ENCODE measurements at places on chromosomes 13 and 19.

DNA sequence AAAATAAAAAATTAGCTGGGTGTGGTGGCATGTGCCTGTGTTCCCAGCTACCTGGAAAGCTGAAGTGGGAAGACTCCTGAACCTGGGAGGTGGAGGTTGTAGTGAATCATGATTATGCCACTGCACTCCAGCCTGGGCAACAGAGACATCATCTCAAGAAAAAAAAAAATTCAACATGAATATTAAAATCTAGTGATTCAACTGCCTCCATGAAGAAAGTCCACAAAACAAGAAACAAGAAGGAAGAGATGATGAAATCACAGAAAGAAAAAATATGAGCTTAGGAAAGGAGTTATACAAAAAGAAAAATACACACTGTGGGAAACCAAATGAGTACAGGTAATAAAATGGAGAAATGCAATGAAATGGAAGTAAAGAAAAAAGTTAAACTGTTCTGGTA lies 99.6 kb upstream of the SIAH3 start:
- no peak for DNase-seq

GRCh38 chr19:43597876-43598275 lies 1.5 kb downstream of the ZNF576 start:
- no peak for DNase-seq

- no peak for DNase-seq
Measured at GRCh38 chr19:5586300-5587070, 18.7 kb upstream of the TINCR start.

GRCh38 chr13:59259165-59260000 lies 904.3 kb downstream of the DIAPH3 start:
- DNase-seq: no peak

- no peak for DNase-seq
Measured at GRCh38 chr13:42333613-42334328, 61.8 kb downstream of the AKAP11 start.

DNA sequence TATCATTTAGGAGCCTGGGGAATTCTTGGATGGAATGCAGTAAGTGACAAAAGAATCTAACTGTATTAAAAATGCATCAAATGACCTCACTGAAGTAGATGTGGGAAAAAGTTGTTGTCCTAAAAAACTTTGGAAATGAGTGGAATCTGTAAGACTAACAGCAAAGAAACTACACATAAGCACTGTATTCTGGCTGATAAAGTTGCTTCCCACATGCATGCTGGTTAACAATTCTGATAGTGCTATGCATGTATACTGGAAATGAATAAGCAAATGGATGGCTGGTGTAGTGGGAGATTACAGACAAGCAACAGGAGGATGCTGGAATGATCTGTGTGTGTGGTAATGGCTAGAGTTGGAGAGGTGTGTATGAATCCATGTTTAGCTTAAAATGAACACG lies 138.5 kb downstream of the FOXO1 start:
- no peak for DNase-seq

DNA sequence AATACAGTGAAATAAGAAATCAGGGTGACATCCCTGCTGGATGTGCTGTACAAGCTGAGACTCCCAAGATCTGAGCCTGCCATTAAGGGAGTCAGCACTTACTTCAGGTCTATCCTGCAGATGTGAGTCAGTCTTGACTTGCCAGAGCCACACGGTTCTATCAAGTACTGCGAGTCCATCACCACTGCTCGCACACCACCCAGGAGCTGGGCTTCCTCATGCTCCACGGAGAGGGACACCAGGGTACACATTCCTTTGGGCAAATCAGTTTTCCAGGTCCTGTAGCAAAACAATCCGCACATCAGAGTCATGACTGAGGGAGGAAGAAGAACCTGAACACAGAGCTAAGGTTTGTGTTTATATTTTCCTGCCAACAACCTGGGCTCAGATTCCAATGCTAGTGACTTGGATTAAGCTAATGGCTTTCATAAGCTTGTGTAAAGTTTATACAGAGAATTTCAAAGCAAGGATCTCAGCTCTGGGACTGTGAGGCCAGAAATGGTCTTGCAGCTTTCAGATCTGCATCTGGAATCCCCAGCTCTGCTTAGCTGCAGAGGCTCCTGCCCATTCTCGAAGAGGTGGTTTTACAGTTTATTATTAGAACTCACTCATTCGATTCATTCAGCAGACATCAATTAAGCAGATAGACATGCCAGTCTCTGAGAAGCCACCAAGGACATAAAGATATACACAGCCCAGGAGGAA lies 90.6 kb downstream of the KL start:
- DNase-seq: no peak

DNA sequence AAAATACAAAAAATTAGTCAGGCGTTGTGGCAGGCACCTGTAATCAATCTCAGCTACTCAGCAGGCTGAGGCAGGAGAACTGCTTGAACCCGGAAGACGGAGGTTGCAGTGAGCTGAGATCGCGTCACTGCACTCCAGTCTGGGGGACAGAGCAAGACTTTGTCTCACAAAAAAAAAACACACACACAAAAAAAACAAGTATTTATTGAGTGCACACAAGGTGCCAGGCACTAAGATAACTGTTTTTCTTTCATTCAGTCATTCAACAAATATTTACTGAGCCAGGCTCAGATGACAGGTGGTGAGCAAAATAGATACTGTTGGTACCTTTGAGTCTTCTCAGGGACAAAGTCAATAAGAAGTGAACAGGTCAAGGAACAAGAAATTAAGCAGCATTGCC lies 6.3 kb downstream of the CIB3 start:
- no peak for DNase-seq

DNA sequence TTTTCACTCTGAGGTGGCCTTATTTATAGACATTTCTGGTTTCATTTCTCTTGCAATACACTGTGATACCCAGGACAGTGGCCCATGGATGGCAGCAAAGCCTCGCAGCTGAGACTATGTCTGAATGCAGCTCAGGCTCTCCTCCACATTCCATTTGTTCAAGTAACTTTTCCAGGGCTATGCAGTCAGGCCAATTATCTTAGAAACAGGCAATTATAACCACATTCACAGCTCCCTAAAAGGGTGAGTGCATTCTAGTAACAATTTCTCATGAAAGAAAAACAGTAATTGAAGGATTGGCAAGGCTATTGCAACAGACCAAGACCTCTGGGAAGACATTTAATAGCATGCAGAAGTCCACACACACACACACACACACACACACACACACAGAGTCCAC lies 264.0 kb downstream of the TBC1D4 start:
- DNase-seq: peak; percentile 7

DNA sequence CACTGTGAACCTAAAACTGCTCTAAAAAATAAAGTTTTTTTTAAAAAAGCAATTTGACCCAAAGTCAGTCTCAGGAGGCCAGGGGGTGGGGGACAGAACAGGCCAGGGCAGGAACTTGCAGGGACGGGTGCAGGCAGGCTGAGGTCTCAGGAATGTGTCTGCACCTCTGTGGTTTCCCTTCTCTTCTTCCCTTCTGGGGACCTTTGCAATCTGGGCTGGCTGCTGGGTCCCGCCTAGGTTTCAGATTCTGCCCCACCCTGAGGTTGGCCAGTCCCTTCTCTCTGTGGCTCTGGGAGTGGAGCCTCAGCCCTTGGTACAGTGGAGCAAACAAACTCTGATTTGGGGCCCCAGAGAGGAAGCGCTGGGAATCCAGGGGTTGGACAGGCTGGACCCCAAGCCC lies 5.3 kb upstream of the F2RL3 start:
- no peak for DNase-seq

GRCh38 chr13:44713788-44714469 lies 137.8 kb upstream of the TSC22D1 start:
- DNase-seq: no peak

DNA sequence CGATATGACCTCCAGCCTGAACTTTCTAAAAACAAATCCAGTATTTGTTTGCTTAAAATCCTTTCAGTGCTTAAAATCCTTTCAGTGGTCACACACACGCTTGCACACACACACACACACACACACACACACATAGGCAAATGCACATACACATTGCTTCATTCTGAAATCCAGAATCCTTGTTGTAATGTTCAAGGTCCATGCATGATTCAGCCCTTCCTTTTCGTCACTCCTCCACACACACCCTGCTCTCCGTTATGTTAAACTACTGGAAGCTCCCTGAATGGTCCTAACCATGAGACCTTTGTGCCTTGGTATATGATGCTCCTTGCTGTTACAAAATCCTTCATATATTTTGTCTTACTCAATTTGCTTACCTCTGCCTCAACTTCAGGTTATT lies 44.9 kb downstream of the SERTM1 start:
- no peak for DNase-seq

DNA sequence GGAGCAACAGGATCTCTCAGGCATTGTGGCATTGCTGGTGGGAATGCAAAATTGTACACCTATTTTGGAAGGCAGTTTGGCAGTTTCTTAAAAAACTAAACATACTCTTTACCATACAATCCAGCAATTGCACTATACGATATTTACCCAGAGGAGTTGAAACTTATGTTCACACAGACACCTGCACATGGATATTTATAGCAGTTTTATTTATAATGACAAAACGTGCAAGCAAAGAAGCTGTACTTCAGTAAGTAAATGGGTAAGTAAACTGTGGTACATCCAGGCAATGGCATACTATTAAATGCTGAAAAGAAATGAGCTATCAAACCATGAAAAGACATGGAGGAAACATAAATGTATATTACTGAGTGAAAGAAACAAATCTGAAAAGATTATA lies 71.6 kb upstream of the UBAC2 start:
- no peak for DNase-seq

DNA sequence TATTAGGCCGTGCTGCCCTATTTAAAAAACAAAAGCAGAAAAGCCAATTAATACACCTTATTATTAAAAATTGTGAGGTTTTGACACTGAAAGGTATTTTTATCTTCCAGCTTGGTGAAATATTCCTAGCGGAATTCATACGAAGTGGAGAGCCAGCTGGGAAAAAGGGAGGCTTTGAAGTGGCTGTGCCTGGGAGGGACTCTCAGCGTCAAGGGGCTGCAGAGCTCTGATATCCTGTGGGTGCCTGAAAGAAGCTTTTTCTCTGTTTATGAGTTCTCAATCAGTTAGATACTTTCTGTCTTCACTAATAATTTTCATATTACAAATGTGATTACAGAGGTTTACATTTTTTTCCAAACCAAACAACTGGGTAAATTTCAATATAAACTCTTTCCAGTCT lies 140.2 kb upstream of the MIR17HG start:
- no peak for DNase-seq

- no peak for DNase-seq
Measured at GRCh38 chr13:109977212-109977968, 191.0 kb upstream of the IRS2 start.

GRCh38 chr19:2500841-2501261 lies 24.9 kb downstream of the GADD45B start:
- no peak for DNase-seq

GRCh38 chr19:36747750-36748149 lies 24.9 kb downstream of the ZNF850 start:
- no peak for DNase-seq

DNA sequence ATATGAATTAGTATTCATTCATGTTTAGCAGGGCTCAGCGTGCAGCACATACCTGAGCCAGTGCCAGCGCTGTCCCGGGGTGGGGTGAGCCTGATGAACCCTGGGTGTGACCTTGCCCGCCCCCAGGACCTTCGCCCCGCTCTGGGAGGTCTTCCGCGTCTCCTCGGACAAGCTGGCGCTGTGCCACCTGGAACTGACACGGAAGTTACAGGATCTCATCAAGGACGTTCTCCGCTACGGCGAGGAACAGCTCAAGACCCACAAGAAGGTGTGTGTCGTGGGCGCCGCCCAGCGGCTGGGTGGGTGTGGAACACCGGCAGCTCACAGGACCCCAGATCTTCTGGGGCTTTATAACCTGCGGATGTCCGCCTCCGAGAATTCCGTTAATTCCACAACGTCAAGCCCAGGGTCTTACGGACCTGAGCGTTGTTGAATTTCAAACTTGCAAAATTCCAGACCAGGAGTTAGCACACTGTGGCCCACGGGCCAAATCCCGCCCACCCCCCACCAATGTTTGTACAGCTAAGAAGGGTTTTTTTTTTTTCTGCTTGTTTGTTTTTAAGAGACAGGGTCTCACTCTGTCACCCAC lies 15.4 kb downstream of the FCHO1 start:
- peak; percentile 80 for DNase-seq

DNA sequence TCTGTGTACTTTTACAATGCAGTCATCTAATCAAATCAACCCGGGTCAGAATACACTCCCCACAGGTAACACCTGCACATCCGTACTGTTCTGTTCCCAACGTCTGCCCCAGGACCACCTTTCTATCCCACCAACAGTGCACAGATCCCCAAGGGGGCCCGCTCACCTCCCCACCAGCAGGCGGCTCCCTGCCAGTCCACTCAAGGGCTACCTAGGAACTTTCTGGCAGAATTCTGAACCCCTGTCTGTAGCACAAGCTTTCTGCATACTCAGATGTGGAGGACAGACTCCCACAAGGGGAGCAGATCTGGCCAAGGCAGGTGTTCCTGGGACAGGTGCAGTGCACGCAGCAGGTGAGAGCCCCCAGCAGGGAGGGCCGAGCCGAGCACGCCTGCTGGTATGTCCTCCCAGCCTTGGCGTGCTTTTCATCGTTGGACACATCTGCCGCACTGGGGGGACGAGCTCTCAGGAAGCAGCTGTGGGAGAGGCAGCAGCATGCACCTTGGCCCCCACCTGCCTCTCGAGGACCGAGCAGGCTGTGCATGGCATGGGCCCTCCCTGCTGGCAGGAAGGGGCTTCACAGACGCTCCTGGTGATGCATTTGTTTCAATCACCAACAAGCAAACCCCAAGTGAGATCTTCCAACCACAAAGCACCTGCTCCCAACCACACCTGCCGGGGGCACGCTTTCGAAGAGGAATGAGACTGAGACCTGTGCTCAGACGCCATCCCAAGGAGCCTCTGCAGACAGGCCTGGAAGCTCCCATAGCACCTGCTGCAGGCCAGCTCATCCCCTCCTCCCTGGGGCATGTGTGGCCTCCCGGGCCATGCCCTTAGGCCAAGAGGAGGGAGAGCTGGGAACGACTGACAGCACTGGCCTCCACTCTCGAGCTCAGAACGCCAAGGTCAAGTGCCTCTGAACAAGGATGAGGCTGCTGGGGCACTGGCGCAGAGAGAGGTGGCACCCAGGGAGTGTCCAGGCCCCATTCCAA lies 35.9 kb downstream of the RAB20 start:
- DNase-seq: no peak

- DNase-seq: peak; percentile 23
Measured at GRCh38 chr13:40318366-40318765, 348.1 kb downstream of the FOXO1 start.

GRCh38 chr13:80399340-80400163 lies 58.6 kb upstream of the SPRY2 start:
- DNase-seq: peak; percentile 6
